Melanocyte of skin (primary cell): ENCODE measurements at places on chromosomes 12 and 14. TPM values are rescaled to one million over a fixed set of nuclear protein-coding genes. Genes with fewer than 3 reads are reported as not detected.

PPP4R4 gene
- not detected in 2 replicates for total RNA-seq

DPPA3 gene
- total RNA-seq: not detected in 2 replicates

SLCO1A2 gene
- total RNA-seq: not detected in 2 replicates

CELA1 gene
- not detected in 2 replicates for total RNA-seq

OR6C75 gene
- not detected in 2 replicates for total RNA-seq
